ENCODE measurements at places on chromosomes 11 and 22. TPM values are rescaled to one million over a fixed set of nuclear protein-coding genes. Genes with fewer than 3 reads are reported as not detected.
A peak's percentile ranks its signal among the peaks of the same experiment; 100 is the strongest.

APOL5 gene
- total RNA-seq, result 0.31 TPM

GTSE1 gene
- total RNA-seq, result 10.0 TPM

SORL1 gene
- 21.8 TPM for total RNA-seq

SART1 gene
- 102 TPM for total RNA-seq

SAA1 gene
- not detected for total RNA-seq

APOBEC3B gene
- total RNA-seq, result 2.0 TPM

SHANK2 gene
- total RNA-seq, result 13.9 TPM

CLP1 gene
- 15.5 TPM for total RNA-seq

CSNK2A3 gene
- 3.9 TPM for total RNA-seq

E2F8 gene
- 1.3 TPM for total RNA-seq

PHETA2 gene
- total RNA-seq, result 3.8 TPM

MLC1 gene
- total RNA-seq, result 1.5 TPM

ILK gene
- 79.1 TPM for total RNA-seq

FXYD6 gene
- total RNA-seq, result 439 TPM

DNA sequence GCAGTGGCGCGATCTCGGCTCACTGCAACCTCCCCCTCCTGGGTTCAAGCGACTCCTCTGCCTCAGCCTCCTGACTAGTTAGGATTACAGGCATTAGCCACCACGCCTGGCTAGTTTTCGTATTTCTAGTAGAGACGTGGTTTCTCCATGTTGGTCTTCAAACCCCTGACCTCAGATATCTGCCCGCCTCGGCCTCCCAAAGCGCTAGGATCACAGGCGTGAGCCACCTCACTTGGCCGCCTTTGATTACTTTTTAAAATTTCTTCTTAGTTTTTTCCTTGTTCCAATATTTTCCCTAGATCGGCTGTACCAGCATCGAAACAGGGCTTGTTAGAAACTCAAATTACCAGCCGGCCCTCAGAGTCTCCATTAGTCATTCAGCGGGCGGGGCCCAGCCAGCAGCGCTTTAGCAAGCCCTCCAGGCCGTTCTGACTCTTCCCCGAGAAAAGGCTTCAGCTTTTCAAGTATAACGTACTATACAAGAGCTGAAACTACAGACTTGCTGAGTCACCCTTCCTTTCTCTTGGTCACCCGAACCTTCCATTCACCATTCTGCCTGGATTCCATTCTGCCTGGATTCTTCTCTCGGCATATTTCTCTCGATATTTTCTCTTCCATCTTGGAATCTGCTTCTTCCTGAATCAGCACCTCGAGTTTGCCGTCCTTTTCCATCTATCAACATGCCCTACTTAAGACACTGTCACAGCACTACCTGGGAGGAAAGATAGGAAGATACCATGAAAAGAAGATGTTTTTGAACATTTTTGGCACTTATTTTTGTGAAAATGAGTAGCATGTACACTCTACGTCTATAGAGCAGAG is 6.7 kb upstream of the CAPRIN1 start:
- no peaks in the 10 kb centered on the region for H3K36me3 ChIP-seq
- H3K27ac ChIP-seq, result no peak overlapping the region
- no peaks in the 10 kb centered on the region for H3K27me3 ChIP-seq
- peak overlapping the region; percentile 23 for H3K4me3 ChIP-seq
- no peaks in the 10 kb centered on the region for H3K4me1 ChIP-seq
- no peak for DNase-seq

DNA sequence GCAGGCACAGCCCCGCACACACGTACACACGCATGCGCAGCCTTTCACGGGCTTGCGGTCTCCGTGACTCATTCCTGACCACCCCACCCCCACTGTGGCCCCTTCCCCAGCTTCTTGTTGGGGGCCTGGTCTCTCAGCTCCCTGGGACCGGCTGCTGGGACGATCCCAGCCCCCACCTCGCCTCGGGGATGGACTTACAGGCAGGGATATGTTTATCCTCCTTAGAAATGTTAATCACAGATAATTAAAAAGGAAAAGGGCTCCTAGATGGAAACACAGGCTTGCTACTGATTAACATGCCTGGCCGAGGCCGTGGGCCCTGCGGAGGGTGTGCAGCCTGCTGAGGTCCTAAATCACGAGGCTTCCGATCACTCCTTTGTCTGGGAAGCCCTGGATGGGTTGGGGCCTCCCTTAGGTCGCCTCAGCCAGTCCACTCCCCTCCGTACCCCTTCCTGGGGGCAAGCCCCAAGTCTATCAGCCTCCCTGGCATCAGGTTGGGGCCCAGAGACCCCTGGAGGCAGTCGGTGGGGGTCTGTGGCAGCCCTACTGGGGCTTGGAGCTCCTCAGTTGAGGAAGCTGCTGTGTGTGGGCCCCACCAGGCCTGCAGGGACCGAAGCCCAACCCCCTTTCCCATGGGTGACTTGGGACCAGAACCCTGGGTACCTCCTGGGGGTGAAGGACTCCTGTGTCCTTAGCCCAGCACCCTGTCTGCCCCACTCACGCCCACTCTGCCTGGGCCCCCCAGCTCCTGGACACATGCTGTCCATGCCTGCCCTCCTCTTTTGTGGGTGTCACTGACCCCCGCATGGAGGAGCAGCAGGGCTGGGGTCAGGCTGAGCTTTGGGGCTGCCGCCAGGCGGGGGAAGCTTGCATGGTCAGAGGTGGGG is 20.6 kb downstream of the TSPAN4 start:
- H3K4me3 ChIP-seq, result no peak overlapping the region
- no peaks in the 10 kb centered on the region for H3K27me3 ChIP-seq
- H3K36me3 ChIP-seq, result no peaks in the 10 kb centered on the region
- H3K27ac ChIP-seq, result no peak overlapping the region

DNA sequence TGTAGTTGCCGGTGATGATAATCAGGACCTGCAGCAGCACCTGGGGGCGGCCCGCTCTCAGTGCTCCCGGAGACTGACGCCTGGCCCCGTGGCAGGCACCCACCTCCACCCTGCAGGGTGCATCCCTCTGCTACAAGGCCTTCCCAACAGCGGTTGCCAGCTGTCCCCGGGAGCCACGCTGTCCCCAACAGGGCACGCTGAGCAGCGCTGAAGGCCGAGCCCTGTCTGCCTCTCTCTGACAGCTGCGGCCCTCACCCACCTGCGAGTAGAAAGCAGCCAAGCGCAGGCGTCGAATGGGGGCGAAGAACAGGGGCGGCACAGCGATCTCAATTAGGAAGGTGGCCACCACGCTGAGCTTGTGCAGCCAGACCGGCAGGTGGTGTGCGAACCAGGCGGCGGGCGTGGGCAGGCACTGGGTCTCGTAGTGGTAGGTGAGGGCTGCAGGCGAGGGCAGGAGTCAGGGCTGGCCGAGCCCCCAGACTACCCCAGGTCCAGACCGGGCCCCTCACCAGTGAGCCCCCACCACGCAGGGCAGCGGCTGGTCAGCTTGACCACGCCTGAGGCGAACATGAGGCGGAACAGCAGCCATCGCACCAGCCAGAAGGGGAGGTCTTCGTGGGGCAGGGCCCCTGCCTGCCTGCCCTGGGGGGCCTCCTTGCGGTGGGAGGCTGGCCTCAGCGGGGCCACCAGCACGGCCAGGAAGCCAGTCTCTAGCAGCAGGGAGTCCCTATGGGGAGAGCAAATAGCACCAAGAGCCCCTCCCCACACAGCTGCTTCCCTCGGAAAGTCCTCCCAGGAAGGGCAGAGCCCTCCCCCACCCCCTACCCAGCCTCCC is 1.5 kb downstream of the LMF2 start:
- H3K27me3 ChIP-seq, result no peaks in the 10 kb centered on the region
- DNase-seq, result no peak
- H3K27ac ChIP-seq, result no peak overlapping the region
- H3K4me1 ChIP-seq, result peaks cover 9% of the 10 kb centered on the region
- H3K36me3 ChIP-seq, result no peaks in the 10 kb centered on the region

DNA sequence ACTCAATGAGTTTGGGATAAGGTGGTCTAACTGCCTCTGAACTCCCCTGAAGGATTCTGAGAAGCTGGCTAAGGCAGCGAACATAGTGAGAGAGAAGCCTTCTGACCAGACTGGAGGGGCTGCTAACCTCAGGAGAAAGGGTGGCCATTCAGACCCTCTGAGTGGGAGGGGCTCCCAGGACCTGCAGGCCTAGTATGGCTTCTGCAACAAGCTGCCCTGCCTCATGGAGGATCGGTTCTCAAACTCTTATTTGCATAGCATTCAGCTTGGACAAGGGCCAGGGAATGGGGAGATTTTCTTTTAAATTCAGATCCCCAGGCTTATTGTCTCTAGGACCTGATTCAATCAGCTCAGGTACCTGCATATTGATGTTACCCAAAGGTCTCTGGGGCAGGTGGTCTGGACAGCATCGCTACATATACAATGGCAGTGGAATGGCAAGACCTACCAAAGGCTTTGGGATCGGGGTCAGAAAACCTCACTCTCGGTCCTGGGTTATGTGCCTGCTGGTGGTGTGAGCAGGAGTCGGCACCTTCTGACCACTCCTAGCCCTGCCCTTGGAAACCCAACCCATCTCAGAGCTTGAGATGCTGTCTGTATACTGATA is 599.1 kb downstream of the BRD1 start:
- peak; percentile 8 for DNase-seq
- no peak overlapping the region for H3K4me3 ChIP-seq
- H3K36me3 ChIP-seq, result no peaks in the 10 kb centered on the region
- H3K27ac ChIP-seq, result no peak overlapping the region
- H3K27me3 ChIP-seq, result no peaks in the 10 kb centered on the region
- no peaks in the 10 kb centered on the region for H3K4me1 ChIP-seq

GRCh38 chr11:130163346-130164220 is 4.0 kb downstream of the ST14 start:
- no peaks in the 10 kb centered on the region for H3K27me3 ChIP-seq
- DNase-seq, result no peak
- no peak overlapping the region for H3K27ac ChIP-seq
- no peaks in the 10 kb centered on the region for H3K36me3 ChIP-seq
- H3K4me3 ChIP-seq, result no peak overlapping the region

DNA sequence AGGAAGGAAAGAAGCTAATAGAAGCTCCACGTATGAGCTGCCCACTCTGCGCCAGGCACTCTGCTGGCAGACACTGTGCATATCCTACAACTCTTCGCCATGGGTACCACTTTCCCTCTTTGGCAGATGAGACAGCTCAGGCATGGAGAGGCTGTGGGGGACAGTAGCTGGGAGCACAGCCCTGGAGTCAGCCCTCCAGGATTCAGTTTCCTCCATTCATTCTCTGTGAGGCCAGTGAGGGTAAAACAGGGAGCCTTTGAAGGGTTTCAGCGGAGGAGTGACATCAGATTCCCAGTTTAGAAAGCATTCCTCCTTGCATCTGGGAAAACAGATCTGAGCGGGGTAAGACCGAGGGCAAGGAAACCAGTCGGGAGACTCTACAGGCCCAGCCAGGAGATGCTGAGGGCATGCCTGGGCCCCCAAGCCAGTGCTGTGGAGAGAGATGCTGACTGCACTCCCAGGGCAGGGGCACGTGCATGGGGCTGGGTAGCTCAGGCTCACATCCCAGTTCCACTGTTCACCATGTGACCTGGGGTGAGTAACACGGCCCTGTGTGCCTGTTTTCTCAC is 58.3 kb upstream of the EMID1 start:
- no peak for DNase-seq
- H3K4me3 ChIP-seq, result no peak overlapping the region
- peak overlapping the region; percentile 38 for H3K27ac ChIP-seq
- no peaks in the 10 kb centered on the region for H3K36me3 ChIP-seq

- no peak for DNase-seq
- H3K27ac ChIP-seq, result no peak overlapping the region
- H3K36me3 ChIP-seq, result no peaks in the 10 kb centered on the region
- H3K27me3 ChIP-seq, result no peaks in the 10 kb centered on the region
Measured at GRCh38 chr11:60766547-60766946, 9.9 kb downstream of the MS4A15 start.

- H3K27ac ChIP-seq, result no peak overlapping the region
- H3K4me1 ChIP-seq, result peaks cover 14% of the 10 kb centered on the region
- no peak overlapping the region for H3K4me3 ChIP-seq
- no peak for DNase-seq
Measured at GRCh38 chr11:46551261-46551660, 42.6 kb downstream of the AMBRA1 start.

DNA sequence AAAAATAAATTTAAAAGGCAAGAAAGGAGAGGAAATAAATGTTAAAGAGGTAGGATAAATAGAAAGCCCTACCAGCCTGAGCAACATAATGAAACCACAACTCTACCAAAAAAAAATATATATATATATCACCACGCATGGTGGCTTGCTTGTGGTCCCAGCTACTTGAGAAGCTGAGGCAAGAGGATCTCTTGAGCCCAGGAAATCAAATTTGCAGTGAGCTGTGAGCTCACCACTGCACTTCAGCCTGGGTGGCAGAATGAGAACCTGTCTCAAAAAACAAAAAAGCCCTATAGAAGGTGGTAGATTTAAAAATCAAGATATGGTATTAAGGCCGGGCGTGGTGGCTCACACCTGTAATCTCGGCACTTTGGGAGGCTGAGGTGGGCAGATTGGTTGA is 10.5 kb downstream of the NUCB2 start:
- no peaks in the 10 kb centered on the region for H3K4me1 ChIP-seq
- H3K27me3 ChIP-seq, result no peaks in the 10 kb centered on the region
- H3K36me3 ChIP-seq, result no peaks in the 10 kb centered on the region
- no peak for DNase-seq

GRCh38 chr11:11988099-11988651 is 20.3 kb downstream of the DKK3 start:
- DNase-seq, result no peak
- no peaks in the 10 kb centered on the region for H3K27me3 ChIP-seq
- H3K36me3 ChIP-seq, result no peaks in the 10 kb centered on the region
- H3K4me3 ChIP-seq, result no peak overlapping the region
- H3K4me1 ChIP-seq, result peaks cover 11% of the 10 kb centered on the region

- H3K4me3 ChIP-seq, result no peak overlapping the region
- no peaks in the 10 kb centered on the region for H3K27me3 ChIP-seq
- DNase-seq, result no peak
- H3K36me3 ChIP-seq, result no peaks in the 10 kb centered on the region
- H3K27ac ChIP-seq, result no peak overlapping the region
- H3K4me1 ChIP-seq, result no peaks in the 10 kb centered on the region
Measured at GRCh38 chr11:75931124-75931523, 116.1 kb downstream of the UVRAG start.

GRCh38 chr11:16179676-16180075 is 176.7 kb downstream of the SOX6 start:
- H3K27me3 ChIP-seq, result no peaks in the 10 kb centered on the region
- H3K4me1 ChIP-seq, result no peaks in the 10 kb centered on the region
- H3K36me3 ChIP-seq, result no peaks in the 10 kb centered on the region
- H3K27ac ChIP-seq, result no peak overlapping the region

GRCh38 chr11:64969209-64969608 is 2.7 kb downstream of the MAJIN start:
- H3K4me3 ChIP-seq, result no peak overlapping the region
- H3K36me3 ChIP-seq, result no peaks in the 10 kb centered on the region
- H3K27me3 ChIP-seq, result no peaks in the 10 kb centered on the region
- no peak for DNase-seq
- no peak overlapping the region for H3K27ac ChIP-seq

- no peak overlapping the region for H3K4me3 ChIP-seq
- H3K36me3 ChIP-seq, result no peaks in the 10 kb centered on the region
- H3K4me1 ChIP-seq, result no peaks in the 10 kb centered on the region
- DNase-seq, result no peak
- no peaks in the 10 kb centered on the region for H3K27me3 ChIP-seq
- no peak overlapping the region for H3K27ac ChIP-seq
Measured at GRCh38 chr22:46945481-46945880, 183.0 kb downstream of the TBC1D22A start.

- H3K4me3 ChIP-seq, result no peak overlapping the region
- H3K36me3 ChIP-seq, result no peaks in the 10 kb centered on the region
- no peak for DNase-seq
- H3K4me1 ChIP-seq, result peaks cover 4% of the 10 kb centered on the region
Measured at GRCh38 chr11:15687342-15687741, 572.6 kb downstream of the INSC start.

Measured in testis (tissue), 5 donors.